Frontal cortex (tissue), 4 donors: ENCODE measurements at places on chromosomes 6 and 20.

- DNase-seq = no peak
These were observed 8.4 kb downstream of the GMDS start for GRCh38 chr6:2237001-2237400.

GRCh38 chr20:48635791-48636267 is 192.0 kb downstream of the PREX1 start:
- peak; percentile 85 for DNase-seq

- DNase-seq = no peak
These were observed 544 bp upstream of the KHDC1 start for GRCh38 chr6:73263570-73263909.

- DNase-seq = no peak
These were observed 149.1 kb downstream of the ZNF217 start for GRCh38 chr20:53444401-53445149.

DNA sequence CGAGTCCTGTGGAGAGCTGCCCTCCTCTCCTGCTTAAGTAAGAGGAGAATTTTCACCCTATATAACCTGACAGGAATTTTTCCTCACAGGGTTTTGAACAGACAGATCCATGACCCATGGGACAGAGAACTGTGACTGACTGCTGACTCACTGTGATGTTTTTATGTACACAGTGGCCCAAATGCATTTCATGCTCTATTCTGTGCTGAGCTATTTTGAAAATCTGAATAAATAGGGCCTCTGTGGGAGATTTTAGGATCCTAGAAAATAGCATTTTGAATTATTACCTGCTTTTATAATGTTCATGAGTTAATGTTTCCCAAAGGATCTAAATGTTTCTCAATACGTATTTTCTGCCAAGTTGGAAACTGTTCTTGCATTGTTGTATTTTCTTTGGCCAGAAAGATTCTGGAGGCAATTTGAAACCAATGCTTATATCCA is 577.4 kb downstream of the HTR1B start:
- DNase-seq = no peak

GRCh38 chr6:39029156-39030011 is 19.2 kb upstream of the GLP1R start:
- DNase-seq = no peak

GRCh38 chr6:159149641-159150040 is 19.6 kb upstream of the FNDC1 start:
- DNase-seq = no peak

- DNase-seq = no peak
These were observed 139.8 kb upstream of the BACH2 start for GRCh38 chr6:90436403-90436802.

- DNase-seq = no peak
These were observed 125.5 kb upstream of the TMEM170B start for GRCh38 chr6:11412011-11412424.

GRCh38 chr6:139313784-139314545 is 22.2 kb upstream of the TXLNB start:
- DNase-seq = no peak

GRCh38 chr20:60586269-60587050 is 628.2 kb downstream of the CDH26 start:
- no peak for DNase-seq

GRCh38 chr6:33198853-33199436 is 1.5 kb downstream of the RXRB start:
- no peak for DNase-seq

DNA sequence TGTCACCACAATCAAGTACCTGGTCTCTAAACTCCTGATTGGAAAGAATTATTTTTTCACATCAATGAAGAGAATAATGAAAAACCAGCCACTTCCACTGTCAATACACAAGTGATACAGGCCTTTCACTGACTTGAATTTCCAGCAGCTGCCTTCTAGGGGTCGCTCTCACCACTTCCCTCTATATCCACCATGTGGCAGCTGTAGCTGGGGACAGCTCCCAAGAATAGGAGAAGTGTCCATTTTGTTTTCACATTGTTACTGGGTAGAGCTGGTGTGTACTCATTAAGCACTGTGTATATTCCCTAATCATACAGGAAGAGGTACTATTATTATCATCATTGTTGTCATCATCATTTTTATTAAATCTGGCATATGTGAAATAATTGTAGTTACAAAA is 438.4 kb upstream of the SPTLC3 start:
- DNase-seq = no peak

GRCh38 chr20:48669946-48670605 is 157.7 kb downstream of the PREX1 start:
- DNase-seq = no peak

- no peak for DNase-seq
These were observed 891 bp downstream of the RIPPLY2 start for GRCh38 chr6:83854001-83854501.

GRCh38 chr6:116217069-116217468 is 36.8 kb downstream of the TSPYL4 start:
- DNase-seq = no peak

DNA sequence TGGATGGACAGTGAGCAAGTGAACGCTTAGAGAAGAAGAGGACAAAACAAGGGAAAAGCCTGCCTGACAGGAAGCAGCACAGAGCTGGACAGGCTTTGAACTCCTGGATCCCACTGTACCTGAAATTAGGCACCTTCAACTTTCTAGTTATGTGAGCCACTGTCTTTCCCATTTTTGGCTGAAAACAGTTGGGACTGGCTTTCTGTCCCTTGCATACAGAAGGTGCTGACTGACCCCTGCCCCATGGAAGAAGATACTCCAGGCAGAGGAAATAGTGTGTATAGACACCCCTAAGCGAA is 122.8 kb downstream of the CEBPB start:
- DNase-seq = no peak

DNA sequence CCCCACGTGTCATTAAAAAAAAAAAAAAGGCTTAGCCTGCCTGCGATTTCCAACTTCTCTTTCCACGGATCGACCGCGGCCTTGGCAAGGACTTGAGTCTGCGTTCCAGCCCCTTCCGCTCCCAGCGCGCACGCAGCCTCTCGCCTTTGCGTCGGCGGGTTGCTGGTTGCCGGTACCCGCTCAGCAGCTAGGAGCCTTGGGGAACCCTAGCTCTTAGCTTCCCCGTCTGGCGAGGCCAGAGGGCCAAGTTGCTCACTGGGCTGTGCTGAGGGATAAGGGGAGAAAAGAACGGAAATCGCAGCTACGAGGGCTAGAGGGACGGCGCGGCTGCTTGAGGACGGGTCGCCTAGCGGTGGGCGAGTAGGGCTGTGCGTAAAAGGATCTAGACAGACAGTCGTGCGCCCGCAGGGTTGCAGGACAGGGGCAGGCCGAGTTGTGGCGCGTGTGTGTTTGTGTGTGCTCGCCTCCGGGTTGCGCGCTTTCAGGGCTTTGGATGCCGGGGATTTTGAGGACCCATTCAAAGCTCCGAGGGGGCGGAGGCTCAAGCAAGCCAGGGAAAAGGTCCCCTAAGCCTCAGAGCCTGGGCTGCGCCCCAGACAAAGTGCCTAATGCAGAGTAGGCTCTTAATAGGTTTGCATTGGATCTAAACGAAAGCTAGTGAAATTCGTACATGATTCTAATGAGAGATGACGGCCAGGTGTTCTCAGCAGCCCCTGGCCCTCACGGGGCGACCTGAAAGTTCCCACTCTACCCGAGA is 40.5 kb upstream of the OSTM1 start:
- no peak for DNase-seq

- DNase-seq = no peak
These were observed 238.3 kb downstream of the EPM2A start for GRCh38 chr6:145497006-145497405.

- DNase-seq = no peak
These were observed 113.5 kb downstream of the SLC35B3 start for GRCh38 chr6:8321671-8322404.

DNA sequence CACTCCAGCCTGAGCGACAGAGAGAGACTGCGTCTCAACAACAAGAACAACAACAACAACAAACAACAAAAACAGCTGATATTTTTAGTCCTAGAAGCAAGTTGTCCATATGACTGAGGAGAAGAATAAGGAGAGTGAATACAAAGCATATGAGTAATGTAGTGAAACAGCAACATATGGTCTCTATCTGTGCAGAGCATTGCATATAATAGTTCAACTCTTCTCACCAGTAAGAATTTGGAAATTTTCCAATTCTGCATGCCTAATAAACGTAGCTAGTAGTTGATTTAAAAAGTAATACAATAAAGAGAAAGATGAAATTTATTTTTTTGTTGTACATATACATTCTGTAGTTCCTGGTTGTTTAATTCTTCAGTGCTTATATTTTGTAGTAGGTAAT is 129.7 kb upstream of the FAM83B start:
- no peak for DNase-seq
